MCF 10A (cell line): ENCODE measurements at places on chromosomes 1 and 21. TPM values are rescaled to one million over a fixed set of nuclear protein-coding genes. Genes with fewer than 3 reads are reported as not detected.
A peak's percentile ranks its signal among the peaks of the same experiment; 100 is the strongest.

DNA sequence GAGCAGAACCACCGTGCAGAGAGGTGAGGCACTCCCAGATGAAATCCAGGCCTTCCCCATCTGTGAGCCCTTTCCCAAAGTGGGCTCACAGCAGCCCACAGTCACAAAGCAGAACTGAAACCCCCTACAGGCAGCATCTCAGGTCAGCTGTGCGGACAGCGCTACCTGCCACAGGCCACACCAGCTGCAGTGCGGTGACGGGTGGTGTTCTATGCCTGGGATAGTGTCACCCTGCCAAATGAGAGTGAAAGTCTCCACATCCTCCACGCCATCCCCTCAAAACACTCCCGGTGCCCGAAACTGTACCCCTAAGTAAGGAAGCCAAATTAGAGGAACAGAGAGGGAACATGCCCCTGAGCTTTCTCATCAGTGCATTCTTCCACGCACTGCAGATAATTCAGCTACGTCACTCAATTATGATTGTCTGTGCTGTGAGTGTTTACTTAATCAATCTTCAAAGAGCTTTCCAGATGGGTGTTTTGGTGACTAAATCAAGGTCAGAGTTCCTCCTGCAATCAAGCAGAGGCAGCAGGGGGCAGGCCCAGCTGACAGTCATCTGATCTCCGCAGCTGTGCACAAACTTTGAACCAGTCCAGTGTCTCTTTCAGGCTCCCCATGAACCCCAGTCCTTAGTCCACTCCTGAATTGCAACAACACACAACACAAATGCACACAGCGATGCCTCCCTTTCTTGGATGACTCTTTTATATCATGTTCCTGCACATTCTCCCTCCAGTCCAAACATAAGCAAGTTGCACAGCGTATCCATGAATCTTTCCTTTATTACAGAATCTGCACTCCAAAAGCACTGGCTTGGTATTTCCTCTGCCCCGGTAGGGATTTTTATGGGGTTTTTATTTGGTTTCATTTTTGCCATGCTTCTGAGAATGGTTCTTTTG is 150.0 kb downstream of the TOMM20 start:
- no peaks in the 10 kb centered on the region for H3K36me3 ChIP-seq
- H3K27ac ChIP-seq: peak overlapping the region; percentile 96
- H3K4me3 ChIP-seq: peak overlapping the region; percentile 20
- peak; percentile 68 for DNase-seq
- H3K27me3 ChIP-seq: no peaks in the 10 kb centered on the region

GRCh38 chr1:41613689-41614574 is 129.4 kb upstream of the EDN2 start:
- H3K4me1 ChIP-seq: peaks cover 29% of the 10 kb centered on the region
- no peak overlapping the region for H3K27ac ChIP-seq
- peak; percentile 73 for DNase-seq
- no peaks in the 10 kb centered on the region for H3K36me3 ChIP-seq
- H3K4me3 ChIP-seq: no peak overlapping the region

DNA sequence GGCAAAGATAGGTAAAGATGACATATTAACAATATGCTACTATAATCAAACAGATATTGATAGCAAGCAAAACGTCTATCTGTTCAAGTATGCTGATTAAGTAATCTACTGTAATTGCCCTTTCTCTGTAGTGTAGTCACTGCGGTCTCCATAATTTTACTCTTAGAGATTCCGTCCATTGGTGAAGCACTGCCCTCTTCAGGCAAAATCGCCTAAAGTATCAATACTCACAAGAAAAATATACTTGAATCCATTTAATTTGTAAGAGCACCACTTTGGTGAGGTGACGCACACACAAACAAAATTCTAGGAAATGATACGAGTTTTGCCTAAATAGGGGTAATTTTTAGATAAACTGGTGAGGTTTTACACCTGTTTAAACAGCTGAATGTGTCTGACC is 434.6 kb upstream of the CHRM3 start:
- H3K27ac ChIP-seq: no peak overlapping the region
- no peak overlapping the region for H3K4me3 ChIP-seq
- H3K36me3 ChIP-seq: no peaks in the 10 kb centered on the region
- H3K4me1 ChIP-seq: peaks cover 12% of the 10 kb centered on the region
- H3K27me3 ChIP-seq: no peaks in the 10 kb centered on the region

- no peak overlapping the region for H3K27ac ChIP-seq
- no peak for DNase-seq
- H3K36me3 ChIP-seq: no peaks in the 10 kb centered on the region
- H3K4me1 ChIP-seq: peaks cover 4% of the 10 kb centered on the region
- no peak overlapping the region for H3K4me3 ChIP-seq
Observed at GRCh38 chr1:240739139-240739538, 127.2 kb upstream of the GREM2 start.

The NCDN gene
- total RNA-seq: 31.4 and 31.5 TPM in 2 replicates

The ZMYM1 gene
- 19.2 and 21.2 TPM in 2 replicates for total RNA-seq
